ENCODE measurements at places on chromosomes 5 and 9.

DNA sequence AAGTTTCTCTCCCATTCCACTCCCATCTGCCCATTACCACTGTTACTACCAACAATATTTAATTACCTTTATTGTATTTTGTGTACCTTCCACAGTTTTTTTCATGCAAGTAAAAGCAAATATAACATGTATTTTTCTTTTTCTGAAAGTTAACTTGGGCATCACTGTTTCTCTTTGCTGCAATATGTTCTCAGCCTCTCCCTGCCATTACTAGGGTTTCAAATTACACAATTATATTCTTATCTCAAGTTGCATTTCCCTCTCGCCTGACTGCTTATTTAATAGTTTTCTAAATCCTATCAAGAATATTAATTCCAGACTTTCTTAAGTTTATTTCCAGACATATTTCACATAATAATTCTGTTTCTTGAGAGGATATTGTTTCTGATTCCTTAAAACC is 46.9 kb upstream of the GAS1 start:
- no peak for DNase-seq

DNA sequence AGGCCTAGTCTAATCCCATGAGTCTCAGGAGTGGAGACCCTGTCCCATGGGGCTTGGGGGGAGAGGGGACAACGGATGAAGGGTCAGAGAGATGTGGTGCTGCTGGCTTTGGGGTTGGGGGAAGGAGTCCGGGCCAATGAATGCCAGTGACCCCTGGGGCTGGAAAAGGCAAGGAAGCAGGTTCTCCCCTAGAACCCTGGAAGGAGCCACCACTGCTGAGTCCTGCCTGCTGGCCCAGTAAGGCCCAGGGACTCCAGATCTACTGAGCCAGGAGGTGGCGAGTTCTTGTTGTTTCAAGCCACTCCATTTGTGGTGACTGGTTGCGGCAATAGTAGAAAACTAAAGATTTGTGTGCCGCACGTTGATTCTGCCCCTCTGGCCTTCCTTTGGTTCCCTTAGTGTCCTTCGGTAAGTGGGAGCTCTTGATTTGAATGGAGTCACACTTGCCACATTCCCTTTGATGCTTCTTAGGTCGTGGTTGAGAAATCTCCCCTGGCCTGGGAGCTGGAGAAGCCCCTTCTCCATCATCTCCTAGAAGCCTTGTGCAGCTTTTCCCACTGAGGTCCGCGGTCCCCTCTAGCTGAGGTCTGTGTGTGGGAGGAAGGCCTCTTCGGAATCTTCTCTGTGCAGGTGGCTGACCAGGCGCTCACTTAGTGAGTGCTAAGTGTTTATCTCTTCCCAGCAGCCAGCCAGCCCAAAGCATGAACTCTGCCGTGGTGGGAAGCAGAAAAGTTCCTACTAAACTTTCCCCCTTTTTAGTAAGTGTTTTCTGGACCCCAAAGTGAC is 9.0 kb downstream of the FCN1 start:
- no peak for DNase-seq

DNA sequence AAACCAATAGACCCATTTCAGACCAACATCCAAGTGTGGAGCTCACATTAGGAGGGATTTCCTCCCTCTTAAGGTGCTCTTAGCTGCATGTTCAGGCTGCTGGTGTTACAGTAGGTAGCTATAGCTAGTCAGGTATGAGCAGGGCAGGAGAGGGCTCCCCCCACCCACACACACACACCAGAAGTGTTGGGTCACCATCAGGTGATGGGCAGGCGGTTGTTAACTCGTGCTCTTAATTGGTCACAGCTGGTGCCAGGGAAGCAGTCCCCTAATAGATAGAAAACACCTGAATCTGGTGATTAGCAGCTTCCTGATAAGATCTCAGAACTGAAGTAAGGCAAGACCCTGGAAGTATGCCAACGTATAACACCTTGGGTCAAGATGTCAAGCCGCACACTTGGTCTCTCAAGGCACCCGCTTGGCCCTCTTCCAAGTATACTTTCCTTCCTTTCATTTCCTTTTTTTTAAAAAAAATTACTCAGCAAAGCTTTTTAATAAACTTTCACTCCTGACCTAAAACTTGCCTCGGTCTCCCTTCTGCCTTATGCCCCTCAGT is 532.4 kb downstream of the DNAH5 start:
- no peak for DNase-seq

DNA sequence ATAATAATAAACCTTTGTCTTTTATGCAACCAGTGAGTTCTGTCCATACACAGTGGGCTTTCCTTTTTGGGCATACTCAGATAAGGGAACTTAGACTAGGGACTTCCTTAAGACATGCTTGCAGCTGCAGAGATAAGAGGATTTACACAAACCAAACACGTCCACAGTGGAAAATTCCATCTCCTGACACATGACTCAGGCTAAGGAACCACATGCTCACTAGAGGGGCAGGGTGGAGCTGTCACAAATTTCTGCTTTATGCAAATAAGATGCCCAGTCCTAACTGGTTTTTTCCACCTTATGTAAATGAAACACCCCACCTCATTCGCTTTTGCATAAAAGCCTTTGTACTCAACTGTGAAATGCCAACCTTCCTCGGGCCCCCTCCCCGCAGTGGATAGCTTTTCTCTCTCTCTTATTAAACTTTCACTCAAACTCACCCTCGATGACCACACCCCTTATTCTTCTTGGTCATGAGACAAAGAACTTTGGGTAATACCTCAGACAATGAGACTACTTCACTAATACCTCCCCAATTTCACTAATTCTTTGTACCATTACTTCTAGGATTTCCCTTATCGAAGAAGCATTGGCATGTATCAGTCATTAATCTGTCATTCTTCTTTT is 170.3 kb upstream of the FTMT start:
- no peak for DNase-seq

DNA sequence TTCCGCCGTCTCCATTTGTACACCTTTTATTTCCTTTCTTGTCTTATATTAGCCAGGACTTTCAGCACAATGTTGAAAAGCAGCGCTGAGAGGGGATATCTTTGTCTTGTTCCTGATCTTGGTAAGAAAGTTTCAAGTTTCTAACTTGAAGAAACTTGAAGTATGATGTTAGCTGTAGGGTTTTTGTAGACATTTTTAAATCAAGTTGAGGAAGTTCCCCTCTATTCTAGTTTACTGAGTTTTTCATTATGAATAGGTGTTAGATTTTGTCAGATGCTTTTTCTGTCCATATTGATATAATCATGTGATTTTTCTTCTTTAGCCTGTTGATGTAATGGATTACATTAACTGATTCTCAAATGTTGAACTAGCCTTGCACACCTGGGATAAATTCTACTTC is 425.7 kb downstream of the PIK3R1 start:
- DNase-seq = no peak

DNA sequence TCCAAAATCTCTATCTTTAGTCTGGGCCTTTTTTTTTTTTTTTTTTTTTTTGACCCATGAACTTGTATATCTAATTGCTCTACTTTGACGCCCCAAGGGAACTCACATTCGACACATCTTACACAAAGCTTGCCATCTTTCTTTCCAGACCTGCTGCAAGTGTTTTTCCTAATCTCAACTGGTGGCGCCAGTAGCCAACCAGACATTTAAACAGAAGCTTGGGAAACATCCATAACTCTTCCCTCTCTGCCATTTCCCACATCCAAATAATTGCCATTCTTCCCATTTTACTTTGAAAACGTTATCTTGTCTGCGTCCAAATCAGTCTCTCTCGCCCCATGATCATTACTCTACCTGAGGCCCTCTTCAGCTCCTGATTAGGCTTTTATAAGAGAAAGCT is 130.9 kb downstream of the PAPPA start:
- no peak for DNase-seq

GRCh38 chr5:112706446-112707016 is 31.2 kb upstream of the APC start:
- DNase-seq = no peak

GRCh38 chr9:127574072-127574993 is 37.7 kb upstream of the STXBP1 start:
- no peak for DNase-seq

- DNase-seq = no peak
These were observed 1.1 kb upstream of the ANXA2R start for GRCh38 chr5:43041110-43041668.

GRCh38 chr9:98885575-98886295 is 58.0 kb upstream of the COL15A1 start:
- DNase-seq = no peak

DNA sequence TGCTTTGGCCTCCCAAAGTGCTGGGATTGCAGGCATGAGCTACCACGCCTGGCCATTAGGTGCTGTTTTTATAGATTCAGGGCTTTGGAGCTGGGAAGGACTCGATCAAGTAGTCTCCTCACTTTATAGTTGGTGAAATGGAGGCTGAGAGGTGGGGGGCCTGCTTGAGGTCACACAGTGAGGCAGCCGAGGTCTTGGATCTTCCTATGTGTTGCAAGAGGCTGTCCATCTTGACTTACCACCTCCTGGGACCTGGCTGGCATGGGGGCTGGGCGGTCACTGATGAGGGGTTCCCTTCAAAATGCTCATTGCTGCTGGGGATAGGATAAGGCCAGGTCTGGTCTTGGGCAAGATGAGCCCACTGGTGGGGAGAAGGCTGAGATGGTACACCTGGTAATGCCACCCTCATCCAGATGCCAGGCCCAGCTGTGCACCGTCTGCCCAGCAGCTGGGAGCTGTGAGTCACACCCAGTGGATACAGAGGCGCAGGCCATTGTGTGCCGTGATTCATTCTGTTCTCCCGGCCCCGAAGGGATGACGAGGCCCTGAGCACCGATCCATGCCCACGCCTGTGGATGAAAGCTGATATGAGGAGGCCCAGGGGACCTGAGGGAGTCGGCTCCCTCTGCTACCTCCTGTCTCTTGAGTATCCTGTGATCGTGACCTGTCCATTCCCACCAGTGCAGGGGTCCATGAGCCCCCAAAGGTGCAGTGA is 10.5 kb upstream of the NDST1 start:
- no peak for DNase-seq

- no peak for DNase-seq
These were observed 123.8 kb downstream of the NR3C1 start for GRCh38 chr5:143279698-143280097.

DNA sequence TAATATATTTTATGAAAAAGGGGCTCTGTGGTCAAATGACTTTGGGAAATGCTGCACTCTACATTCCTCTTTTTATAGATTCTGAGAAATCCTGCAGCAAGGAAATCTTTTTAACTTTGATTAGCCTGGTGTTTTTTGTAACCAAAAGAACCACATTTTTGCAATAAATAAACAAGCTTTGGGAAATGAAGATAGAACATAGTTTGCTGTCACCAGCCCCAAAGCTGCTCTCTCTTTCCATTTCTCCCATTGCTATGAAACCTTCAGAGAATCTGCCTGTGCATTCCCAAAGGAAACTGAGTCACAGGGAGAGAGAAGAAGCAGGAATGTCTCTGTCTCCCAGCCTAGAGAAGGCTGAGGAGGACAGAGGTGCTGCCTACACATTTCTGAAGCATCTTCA is 59.0 kb downstream of the COL15A1 start:
- DNase-seq = no peak

GRCh38 chr5:96337048-96337781 is 95.8 kb downstream of the PCSK1 start:
- DNase-seq = no peak

DNA sequence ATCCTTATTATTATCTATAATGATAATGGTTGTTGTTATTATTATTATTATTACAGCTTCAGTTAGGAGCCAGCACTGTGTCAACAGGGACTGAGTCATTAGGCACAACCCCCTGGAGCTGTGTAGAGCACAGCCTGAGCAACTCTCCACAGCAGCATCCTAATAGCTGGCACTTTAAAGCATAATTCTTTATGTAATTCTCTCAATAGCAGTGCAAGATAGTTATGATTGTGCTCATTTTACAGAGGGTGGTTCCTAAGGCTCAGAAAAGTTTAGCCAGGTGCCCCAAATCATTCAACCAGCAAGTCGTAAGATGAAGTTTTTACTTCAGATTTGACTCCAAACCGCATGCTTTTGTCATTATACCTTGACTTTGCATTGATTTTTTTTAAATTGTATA is 390.3 kb downstream of the ANXA1 start:
- no peak for DNase-seq

DNA sequence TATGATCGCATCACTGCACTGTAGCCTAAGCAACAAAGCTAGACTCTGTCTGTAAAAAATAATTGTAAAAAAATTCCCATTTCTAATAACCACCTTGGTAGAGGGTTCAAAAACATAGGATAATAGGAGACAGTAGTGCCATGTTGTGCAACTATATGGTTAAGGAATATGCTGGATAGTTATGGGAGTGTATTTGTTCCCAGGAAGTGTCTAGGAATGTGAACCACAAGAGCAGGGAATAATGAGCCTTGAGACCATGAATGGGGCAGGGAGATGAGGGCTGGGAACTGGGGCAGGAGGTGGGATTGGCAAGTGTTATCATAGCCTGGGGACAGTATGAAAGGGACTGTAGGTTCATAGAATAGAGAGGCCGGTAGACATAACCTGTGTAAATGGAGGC is 50.4 kb downstream of the RUSC2 start:
- no peak for DNase-seq

GRCh38 chr5:146076455-146076854 is 28.9 kb downstream of the PLAC8L1 start:
- no peak for DNase-seq

DNA sequence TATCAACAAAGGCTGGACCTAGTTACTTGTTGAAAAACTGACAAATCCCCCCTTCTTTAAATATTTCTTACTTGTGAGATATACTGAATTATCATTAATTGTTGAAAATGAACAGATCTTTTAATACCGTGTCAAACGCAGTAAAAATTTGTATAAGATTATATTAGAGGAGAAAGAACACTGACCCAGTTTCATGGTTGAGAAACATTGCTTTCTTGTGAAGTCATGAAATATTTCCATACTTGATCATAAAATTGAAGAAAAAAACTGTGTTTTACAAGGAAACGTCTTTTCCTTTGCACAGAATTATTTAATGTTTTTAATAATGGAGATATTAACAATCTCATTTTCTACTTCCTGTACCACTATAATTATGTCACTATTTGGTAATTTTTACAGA is 45.8 kb downstream of the MOCS2 start:
- no peak for DNase-seq

GRCh38 chr9:72873456-72873855 is 79.4 kb downstream of the ALDH1A1 start:
- DNase-seq = no peak

GRCh38 chr9:37916471-37917312 is 12.8 kb upstream of the SLC25A51 start:
- no peak for DNase-seq

GRCh38 chr9:86912210-86912609 is 35.1 kb downstream of the GAS1 start:
- no peak for DNase-seq

DNA sequence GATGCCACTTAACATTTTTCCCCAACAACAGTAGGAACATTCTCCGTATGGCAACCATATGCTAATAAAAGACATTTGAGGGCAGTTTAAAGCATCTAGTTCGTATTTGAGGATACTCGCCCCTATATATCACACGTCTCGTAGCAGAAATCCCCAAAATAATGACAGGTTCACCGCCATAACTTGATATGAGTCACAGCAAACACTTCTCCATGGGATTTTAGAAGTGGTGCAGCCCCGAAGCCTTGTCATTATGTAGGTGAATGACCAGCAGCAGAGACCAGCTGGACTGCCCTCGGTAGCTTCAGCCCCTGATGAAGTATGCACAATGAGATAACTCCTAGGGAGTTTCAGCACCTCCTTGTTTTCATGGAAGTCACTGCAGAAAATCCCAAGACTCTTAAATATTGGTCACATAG is 2.0 kb downstream of the CTNND2 start:
- no peak for DNase-seq

- no peak for DNase-seq
These were observed 85.4 kb upstream of the MIER3 start for GRCh38 chr5:57037355-57037754.

Data from stimulated activated CD4-positive, alpha-beta T cell treated with anti-CD3 and anti-CD28 coated beads, TNF-alpha, amount 100 ng/mL, for 4 hours (primary cell).